ENCODE measurements at places on chromosomes 13 and 19. TPM values are rescaled to one million over a fixed set of nuclear protein-coding genes. Genes with fewer than 3 reads are reported as not detected.

- no peak for DNase-seq
These were observed 272.5 kb downstream of the ENOX1 start for GRCh38 chr13:43514311-43514710.

GRCh38 chr13:35198613-35199200 is 256.6 kb downstream of the NBEA start:
- DNase-seq = no peak

- no peak for DNase-seq
These were observed 543.3 kb upstream of the SPRY2 start for GRCh38 chr13:80884056-80884785.

DNA sequence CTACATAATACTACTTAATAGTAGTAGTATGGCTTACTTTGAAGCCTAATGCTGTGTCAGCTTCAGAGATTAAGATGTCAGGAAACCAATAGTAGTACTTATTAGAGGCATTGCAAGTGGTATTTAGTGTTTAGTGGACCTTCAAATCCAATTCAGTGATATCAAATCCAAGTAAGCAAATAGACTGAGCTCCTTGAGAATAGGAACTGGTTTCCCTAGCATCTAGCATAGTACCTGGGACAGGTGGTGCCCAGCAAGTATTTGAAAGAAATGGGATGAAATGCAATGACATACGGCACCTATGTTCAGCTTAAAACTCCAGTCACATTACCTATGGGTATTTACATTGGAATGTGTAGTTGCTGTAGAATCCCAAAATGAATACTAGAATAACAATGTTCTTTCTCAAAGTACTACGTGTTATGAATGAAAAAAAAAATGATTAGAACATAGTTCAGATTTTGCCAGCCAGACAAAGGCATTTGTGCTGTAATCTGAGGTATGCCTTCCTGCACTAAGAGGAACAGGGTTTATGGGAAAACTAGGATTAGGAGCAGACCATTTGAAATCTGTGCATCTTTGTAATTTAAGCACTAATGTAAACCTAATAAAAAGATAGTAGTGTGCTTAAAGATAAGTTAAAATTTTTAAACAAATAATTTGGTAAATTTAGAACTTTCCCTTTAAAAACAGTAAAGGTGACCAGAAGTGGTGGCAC is 17.1 kb downstream of the LSM14A start:
- no peak for DNase-seq

- DNase-seq = no peak
These were observed 29.6 kb downstream of the ELL start for GRCh38 chr19:18491995-18492953.

Gene HOOK2
- 17.0 TPM for total RNA-seq

Gene OSCAR
- not detected for total RNA-seq

DNA sequence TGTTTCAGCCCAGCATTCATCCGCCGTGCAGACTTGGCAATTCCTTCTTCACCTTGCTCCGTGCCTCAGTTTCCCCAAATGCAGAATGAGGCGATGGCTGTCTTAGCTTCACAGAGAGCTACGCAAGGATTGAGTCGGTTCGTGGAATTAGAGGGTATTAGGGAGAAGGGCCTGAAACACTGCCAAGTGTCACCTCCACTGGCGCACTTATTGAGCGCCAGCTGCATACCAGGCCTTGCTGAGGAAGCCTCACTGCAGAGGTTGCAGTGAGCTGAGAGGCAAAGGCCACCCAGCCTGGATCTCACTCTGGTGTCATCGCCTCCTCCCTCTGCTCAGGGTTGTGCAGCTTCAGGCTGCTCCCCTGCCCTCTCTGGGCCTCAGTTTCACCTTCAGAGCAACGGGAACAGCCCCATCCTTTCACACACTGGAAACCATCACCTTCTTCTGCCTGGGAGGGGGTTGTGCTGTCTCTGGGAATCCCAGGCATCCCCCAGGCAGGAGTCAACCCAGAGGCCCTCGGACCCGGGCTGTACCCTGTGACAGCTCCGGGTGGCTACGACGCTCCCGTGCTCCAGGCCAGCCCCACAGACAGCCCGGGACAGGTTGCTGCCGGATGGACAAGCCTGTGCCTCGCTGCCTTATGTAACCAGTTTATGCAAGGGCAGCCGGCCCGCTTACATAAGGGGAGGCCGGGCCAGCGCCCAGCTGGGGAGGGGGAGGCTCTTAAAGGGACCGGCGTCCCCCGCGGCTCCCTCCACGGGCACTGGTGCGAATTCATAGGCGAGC is 31.9 kb downstream of the NFIC start:
- no peak for DNase-seq

DNA sequence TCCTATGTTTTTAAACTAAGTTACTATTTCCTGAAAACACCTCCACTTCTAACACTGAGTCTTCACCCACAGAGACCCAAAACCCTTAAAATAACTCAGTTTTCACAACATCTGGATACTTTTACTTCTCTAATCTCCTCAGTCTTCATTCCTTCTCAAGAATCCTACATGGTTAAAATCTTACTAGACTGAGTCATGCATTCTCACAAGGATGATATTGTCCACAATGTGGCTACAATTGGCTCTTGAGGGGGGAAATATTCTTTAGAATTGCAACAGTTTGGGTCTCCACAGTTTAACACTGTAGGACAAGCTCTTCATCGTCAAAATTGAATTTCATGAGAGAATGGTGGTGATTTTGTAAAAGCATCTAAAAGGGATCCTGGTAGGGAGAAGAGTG is 397.1 kb downstream of the SLITRK5 start:
- DNase-seq = no peak

- DNase-seq = no peak
These were observed 8.6 kb upstream of the FXYD3 start for GRCh38 chr19:35106898-35107541.

Gene PSG11
- not detected for total RNA-seq

GRCh38 chr13:33764716-33765115 is 53.2 kb upstream of the RFC3 start:
- no peak for DNase-seq

Gene CYP2A6
- total RNA-seq = not detected

GRCh38 chr13:33179463-33179862 is 106.1 kb downstream of the STARD13 start:
- no peak for DNase-seq

DNA sequence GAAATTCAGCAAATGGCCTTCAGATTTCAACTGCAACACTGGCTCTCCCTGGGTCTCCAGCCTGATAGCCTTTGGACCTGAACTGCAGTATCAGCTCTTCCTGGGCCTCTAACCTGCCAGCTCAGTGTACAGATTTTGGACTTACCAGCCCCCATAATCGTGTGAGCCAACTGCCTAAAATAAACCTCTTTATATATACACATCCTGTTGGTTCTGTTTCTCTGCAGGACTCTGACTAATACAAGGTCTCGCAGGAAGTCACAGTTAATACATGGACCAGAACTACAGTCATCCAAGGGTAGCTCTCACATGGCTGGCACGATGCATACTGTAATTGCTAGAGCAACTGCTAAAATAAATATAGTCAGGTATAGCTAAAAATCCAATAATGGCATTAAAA is 85.1 kb downstream of the KATNAL1 start:
- DNase-seq = no peak

- no peak for DNase-seq
These were observed 3.5 kb downstream of the SIGLEC9 start for GRCh38 chr19:51128227-51128626.

DNA sequence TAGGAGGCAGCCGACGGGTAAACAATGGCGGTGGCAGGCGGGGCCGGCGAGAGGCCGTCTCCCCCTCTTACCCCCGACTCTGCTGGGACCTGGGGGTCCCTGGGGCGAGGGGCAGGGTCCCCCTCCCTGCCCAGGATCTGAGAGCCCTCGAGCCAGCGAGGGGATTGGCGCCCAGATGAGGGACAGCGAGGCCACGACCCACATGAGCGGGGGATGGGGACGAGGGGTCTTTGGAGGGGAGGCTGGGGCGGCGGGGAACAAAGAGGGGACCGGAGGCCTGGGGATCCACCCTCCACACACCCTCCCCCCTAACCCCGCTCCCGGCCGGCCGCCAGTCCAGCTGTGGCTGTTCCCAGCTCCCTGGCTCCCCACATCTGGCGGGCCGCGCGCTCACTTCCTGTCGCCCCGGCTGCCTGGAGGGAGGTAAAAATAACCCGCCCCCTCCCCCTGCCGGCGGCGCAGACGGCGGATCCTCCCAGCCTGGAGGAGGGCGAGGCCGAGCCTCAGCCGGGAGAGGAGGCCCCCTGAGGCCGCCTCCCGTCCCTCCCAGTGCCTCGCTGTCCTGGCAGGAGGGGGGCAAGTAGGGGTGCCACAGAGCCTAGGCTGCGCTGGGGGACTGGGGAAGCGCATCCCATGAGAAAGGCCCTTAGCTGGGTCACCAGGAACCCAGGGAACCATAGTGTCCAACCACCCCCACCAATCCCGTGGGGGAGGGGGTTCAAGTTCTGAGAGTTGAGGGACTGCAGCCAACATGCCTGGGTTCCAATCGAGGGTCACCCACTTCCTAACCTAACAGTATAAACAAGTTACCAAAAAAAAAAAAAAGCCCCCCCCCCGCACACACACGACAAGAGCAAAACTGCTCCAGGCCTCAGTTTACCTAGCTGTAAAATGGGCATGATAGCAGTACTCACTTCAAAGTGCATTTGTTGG is 29.3 kb upstream of the NANOS3 start:
- DNase-seq = peak; percentile 87

DNA sequence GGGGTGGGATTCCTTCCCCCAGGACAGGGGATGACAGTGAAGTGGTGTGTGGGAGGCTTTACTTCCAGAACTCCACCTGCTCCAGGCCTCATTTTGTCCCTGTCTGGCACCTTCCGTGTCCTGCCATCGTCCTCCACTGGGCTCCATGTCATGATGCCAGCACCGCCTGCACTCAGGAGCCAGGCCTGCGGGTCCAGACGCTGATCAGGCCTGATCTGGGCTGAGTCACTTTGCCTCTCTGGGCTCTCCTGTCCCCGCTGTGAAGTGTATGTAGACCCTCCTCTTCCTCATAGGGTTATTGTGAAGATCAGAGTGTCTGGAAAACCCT is 9.6 kb downstream of the FUZ start:
- DNase-seq = no peak

DNA sequence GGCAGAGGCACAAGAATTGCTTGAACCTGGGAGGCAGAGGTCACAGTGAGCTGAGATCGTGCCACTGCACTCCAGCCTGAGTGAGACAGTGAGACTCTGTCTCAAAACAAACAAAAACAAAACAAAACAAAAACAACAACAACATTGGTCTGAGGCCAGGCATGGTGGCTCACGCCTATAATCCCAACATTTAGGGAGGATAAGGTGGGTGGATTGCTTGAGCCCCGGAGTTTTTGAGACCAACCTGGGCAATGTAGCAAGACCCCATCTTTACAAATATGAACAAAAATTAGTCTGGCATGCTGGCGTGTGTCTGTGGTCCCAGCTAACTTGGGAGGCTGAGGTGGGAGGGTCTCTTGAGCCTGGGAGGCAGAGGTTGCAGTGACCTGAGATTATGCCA is 16.0 kb upstream of the NWD1 start:
- DNase-seq = no peak

DNA sequence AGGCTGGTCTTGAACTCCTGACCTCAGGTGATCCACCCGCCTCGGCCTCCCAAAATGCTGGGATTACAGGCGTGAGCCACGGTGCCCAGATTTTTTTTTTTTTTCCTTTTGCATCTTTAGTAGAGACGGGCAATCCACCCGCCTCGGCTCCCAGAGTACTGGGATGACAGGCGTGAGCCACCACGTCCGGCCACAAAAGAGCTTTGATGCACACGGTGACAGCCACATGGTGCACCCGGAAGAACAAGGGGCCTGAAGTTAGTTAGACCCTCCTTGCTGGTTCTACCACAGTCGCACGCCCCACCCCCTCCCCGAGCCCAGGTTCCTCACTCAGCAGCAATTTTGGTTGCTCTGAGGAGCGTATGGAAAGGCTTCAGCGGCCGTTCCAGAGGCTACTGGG is 54.2 kb upstream of the USE1 start:
- peak; percentile 49 for DNase-seq

- DNase-seq = peak; percentile 42
These were observed 75.2 kb upstream of the C13orf46 start for GRCh38 chr13:114049026-114049425.

DNA sequence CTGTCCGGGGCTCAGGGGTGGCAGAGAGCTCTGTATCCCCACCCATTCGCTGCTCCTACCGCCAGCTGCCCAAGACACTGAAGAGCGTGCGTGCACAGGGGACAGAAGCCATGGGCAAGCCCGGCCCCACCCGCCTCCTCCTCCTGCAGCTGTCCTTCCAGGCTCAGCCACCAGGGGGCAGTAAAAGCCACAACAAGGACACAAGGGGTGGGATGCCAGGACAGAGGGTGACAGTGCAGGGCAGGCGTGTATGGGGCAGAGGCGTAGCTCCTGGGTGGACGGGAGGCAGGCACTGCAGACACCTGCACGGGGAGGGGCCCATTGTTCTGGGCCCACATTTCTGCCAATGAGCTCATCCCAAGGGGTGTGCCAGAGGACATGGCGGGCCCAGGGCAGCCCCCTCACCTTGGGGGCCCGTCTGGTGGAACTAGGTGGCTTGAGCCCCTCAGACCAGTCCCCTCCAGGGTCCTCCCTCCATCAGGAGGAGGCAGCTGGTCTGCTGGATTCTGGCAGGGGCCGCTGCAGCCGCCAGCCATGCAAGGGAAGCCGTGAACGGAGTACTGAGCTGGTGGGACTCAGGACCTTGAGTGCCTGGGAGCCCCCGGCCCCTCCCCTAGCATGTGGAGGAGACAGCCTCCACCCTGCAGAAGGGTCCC is 61.2 kb downstream of the MLLT1 start:
- DNase-seq = peak; percentile 86

DNA sequence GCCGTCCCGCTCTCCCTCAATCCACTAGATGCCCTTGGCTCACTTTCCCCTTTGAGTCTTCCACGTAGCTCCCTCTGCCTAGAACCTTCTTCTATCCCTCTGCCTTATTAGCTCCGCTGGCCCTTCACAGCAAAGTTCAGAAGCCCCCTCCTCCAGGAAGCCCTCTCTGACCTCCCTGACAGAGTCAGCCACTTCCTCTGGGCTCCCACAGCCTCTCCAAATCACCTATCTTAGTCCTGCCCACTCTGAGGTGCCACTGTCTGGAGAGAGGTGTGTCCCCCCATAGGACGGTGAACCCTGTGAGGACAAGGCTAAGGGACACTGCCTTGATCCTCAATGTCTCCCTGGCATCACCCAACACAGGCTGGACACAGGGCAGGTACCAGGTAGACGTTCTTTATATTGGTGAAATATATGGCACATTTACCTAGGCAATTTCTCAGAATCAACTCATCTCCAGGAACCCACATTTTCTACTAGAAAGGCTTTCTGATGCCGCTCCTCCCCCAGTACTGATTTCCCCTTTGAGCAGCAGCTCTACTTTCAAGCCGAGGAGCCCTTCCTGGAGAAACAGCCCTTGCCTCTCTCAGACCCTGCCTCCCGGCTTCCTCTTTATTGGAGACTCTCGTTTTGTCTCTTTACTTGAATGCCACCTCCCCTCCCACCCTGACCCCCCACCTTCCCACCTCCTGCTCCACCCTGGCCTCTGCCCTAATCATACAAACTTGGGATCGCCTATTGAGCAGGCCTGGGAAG is 3.4 kb upstream of the TGFB1 start:
- DNase-seq = no peak

- no peak for DNase-seq
These were observed 8.2 kb downstream of the REX1BD start for GRCh38 chr19:18596752-18597157.

All from activated CD4-positive, alpha-beta memory T cell treated with anti-CD3 and anti-CD28 coated beads, Interleukin-2, amount 10 ng/mL, durations not matched to agents 7 days and 5 days (primary cell).